ENCODE measurements at places on chromosomes 4 and X.

GRCh38 chrX:57587607-57588006 is 4.2 kb upstream of the ZXDB start:
- peaks cover 9% of the 10 kb centered on the region for H3K4me1 ChIP-seq
- DNase-seq = no peak
- no peaks in the 10 kb centered on the region for H3K36me3 ChIP-seq
- no peaks in the 10 kb centered on the region for H3K27me3 ChIP-seq
- no peak overlapping the region for H3K4me3 ChIP-seq

GRCh38 chr4:147833254-147833653 is 101.4 kb downstream of the ARHGAP10 start:
- no peaks in the 10 kb centered on the region for H3K36me3 ChIP-seq
- no peak for DNase-seq
- H3K27ac ChIP-seq = no peak overlapping the region
- H3K4me3 ChIP-seq = no peak overlapping the region
- no peaks in the 10 kb centered on the region for H3K27me3 ChIP-seq

DNA sequence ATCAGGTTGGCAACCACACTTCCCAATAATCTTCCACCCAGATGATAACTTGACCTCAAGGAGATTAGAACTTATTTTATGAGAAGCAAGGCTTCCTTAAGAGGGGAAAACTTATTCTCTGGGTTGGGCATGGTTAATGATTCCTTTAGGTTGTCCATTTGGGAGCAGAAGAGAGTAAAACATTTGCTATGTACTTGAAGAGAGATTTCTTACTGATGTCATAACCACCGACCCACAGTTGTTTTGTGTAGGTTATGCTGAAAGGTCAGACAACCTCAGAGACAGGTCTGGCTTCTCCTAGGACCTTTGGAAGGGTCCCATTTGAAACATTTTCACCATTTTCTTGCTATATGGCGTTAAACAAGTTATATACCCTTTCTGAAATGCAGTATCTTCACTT is 56.1 kb downstream of the FAM114A1 start:
- DNase-seq = no peak
- H3K4me1 ChIP-seq = peaks cover 4% of the 10 kb centered on the region
- H3K27me3 ChIP-seq = no peaks in the 10 kb centered on the region
- no peak overlapping the region for H3K4me3 ChIP-seq
- no peak overlapping the region for H3K27ac ChIP-seq

DNA sequence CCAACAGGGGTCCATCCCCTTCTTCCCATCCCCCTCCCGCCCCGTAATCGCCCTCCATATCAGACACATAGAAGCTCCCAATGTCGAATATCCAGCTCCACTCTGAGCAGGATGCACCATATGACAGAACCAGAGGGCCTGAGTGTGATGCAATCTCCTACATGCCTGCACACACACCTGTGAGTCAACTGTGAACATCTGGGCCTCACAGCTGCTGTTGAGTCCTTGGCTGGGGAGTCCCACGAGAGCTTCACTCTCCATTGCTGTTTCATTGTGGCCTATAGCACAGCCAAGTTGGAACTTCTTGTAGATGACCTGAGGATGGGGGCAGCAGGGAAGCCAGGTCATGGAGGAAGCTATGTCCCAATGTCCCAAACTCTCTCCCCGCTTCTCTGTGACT is 8.2 kb downstream of the SLC38A5 start:
- no peak overlapping the region for H3K27ac ChIP-seq
- no peak for DNase-seq
- peaks cover 3% of the 10 kb centered on the region for H3K4me1 ChIP-seq
- H3K4me3 ChIP-seq = no peak overlapping the region
- no peaks in the 10 kb centered on the region for H3K27me3 ChIP-seq
- H3K36me3 ChIP-seq = peaks cover 40% of the 10 kb centered on the region

DNA sequence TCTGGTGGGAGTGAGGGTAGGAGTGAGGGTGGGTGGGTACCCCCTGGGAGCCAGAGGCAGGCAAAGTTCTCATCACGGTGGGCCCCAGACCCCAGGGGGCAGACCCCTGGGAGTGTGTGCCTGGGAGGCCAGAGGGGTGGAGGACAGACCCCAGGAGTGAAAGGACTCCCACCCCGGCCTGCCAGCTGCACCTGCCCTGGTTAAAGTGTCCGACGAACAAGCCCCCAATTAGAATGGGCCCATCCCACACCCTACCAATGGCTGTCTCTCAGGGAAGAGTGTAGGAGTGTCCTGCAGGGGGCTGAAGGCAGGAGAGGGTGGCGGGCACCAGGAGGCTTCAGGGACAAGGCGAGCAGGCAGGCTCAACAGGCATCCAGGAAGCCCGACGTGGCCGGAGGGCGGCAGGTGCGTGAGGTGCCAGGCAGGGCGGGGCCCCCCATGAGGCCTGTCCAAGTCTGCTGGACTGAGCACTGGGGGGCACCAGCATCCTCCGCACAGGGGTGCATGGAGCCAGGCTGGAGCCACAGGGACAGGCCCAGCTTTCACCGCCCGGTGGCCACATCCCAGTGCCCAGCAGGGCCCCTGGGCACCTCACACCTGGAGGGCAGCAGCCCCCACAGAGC is 8.7 kb downstream of the PDE6B start:
- peaks cover 7% of the 10 kb centered on the region for H3K27me3 ChIP-seq
- H3K27ac ChIP-seq = no peak overlapping the region
- peak; percentile 9 for DNase-seq
- peaks cover 6% of the 10 kb centered on the region for H3K36me3 ChIP-seq

DNA sequence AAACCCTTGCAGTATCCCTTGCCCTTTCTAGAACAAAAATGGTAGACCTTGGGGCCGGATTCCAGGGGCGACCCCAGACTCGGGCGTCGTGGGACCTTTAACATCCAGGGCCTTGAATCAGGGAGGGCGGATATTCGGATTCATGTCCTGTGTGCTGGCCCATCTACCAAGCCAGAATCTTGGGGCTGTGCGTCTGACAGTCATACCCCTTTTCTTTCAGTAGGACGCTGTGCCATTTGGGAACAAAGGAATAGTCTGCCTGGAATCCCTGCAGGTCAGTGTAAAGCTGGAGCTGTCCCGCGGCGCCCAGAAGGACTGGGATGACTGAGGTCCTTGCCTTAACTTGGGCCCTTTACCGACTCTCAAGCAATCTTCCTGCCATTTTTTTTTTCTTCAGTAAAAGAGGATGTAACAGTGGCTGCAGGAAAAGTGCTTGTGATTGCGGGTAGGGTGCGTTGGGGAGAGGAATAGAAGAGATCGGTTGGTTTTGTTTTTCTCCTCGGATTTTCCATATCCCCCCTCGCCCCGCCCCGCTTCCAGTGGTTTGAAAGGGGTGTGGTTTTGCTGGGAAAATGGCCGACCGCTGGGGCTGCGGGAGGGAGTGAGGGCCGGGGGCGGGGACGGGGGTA is 518 bp downstream of the ARMCX1 start:
- H3K27ac ChIP-seq = peak overlapping the region; percentile 89
- peak; percentile 55 for DNase-seq
- H3K27me3 ChIP-seq = no peaks in the 10 kb centered on the region
- peaks cover 4% of the 10 kb centered on the region for H3K36me3 ChIP-seq

DNA sequence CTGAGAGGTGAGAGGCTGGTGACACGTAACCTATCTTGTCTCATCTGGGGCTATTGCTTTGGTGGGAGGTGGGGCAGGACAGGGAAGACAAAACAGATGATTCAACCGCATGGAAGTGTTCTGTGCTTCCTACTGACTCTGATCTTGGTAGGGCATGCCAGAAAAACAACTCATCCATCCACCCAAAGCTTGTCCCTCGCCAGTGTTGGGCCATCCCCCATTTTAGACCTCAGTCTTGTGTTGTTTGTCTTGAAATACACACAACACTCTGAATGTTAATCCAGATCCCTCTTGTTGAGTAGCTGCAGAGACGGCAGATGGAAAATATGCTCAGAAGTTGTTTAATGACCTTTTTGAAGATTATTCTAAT is 377 bp downstream of the CHRNA9 start:
- peaks cover 3% of the 10 kb centered on the region for H3K27me3 ChIP-seq
- no peak for DNase-seq
- no peak overlapping the region for H3K27ac ChIP-seq
- no peaks in the 10 kb centered on the region for H3K36me3 ChIP-seq

DNA sequence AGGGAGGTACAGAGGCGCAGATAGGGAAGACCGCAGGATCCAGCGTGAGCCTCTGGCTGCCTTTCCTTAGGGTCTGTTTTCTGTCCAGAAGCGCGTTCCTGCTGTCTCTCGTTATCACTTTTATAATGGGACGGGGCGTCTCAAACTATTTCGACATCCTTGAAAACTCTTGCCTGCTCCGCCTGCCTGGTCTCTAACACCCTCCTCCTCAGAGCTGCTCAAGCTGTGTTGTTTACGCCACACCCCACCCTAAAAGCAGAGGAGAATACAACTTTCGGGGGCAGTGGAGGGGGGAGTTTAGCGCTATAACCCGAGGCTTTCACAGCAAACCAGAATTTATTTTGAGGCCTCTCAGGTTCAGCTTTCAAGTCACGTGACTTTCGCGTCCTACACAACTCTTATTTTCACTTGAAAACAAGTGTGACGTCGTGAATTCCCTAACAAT is 646 bp upstream of the FAM3A start:
- no peaks in the 10 kb centered on the region for H3K36me3 ChIP-seq
- peaks cover 14% of the 10 kb centered on the region for H3K4me1 ChIP-seq
- DNase-seq = no peak
- H3K27ac ChIP-seq = peak overlapping the region; percentile 97

- no peaks in the 10 kb centered on the region for H3K27me3 ChIP-seq
- H3K27ac ChIP-seq = no peak overlapping the region
- no peak overlapping the region for H3K4me3 ChIP-seq
- H3K36me3 ChIP-seq = peaks cover 2% of the 10 kb centered on the region
Observed at GRCh38 chr4:21991050-21991449, 42.5 kb upstream of the KCNIP4 start.

DNA sequence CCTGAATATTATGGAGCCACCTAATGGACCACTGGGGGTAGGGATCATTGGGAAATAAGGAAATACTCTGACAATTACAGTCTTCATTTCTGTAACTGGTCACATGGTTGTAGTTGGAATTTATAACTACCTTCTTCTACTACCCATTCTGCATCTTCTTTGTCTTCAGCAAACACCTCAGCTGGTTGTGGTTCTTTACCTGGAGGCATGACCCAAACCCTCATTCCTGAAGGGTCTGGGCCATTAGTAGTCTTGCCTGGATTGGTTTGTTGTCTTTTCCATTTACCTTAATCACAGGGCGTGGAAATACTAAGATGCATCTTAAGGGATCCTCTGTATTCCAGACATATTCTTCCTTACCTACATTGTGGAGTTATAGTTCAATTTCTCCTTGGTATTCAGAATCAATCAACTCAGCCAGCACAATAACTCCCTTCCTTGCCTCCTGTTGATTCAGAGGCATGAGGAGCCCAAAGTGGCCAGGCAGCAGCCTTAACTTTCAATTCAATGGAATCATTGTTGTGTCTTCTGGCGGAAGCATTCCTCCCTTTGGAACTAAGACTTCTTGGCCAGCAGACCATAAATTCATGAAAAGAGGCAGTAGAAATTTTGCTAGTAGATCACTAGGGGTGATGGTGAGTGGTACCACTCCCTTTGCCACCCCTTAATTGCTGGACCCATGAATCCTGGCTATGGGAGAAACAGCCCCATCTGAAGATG is 75.7 kb upstream of the RAP2C start:
- no peaks in the 10 kb centered on the region for H3K4me1 ChIP-seq
- no peak overlapping the region for H3K27ac ChIP-seq
- peaks cover 12% of the 10 kb centered on the region for H3K36me3 ChIP-seq
- no peaks in the 10 kb centered on the region for H3K27me3 ChIP-seq
- H3K4me3 ChIP-seq = no peak overlapping the region
- no peak for DNase-seq

- no peak for DNase-seq
- peaks cover 14% of the 10 kb centered on the region for H3K36me3 ChIP-seq
- H3K4me3 ChIP-seq = peak overlapping the region; percentile 18
- no peaks in the 10 kb centered on the region for H3K27me3 ChIP-seq
Observed at GRCh38 chrX:70132224-70132623, 1.0 kb upstream of the IGBP1 start.

- peaks cover under 1% of the 10 kb centered on the region for H3K4me1 ChIP-seq
- H3K36me3 ChIP-seq = no peaks in the 10 kb centered on the region
- H3K27ac ChIP-seq = no peak overlapping the region
- DNase-seq = no peak
Observed at GRCh38 chr4:40373636-40374035, 38.5 kb downstream of the CHRNA9 start.

- H3K27me3 ChIP-seq = no peaks in the 10 kb centered on the region
- H3K36me3 ChIP-seq = no peaks in the 10 kb centered on the region
- no peak overlapping the region for H3K27ac ChIP-seq
- no peaks in the 10 kb centered on the region for H3K4me1 ChIP-seq
- H3K4me3 ChIP-seq = no peak overlapping the region
Observed at GRCh38 chr4:69894721-69895120, 34.8 kb upstream of the SULT1E1 start.

- no peaks in the 10 kb centered on the region for H3K36me3 ChIP-seq
- DNase-seq = no peak
- H3K27ac ChIP-seq = no peak overlapping the region
- peaks cover 35% of the 10 kb centered on the region for H3K4me1 ChIP-seq
Observed at GRCh38 chr4:94530073-94530472, 78.3 kb downstream of the PDLIM5 start.

- DNase-seq = no peak
- H3K4me3 ChIP-seq = no peak overlapping the region
- no peak overlapping the region for H3K27ac ChIP-seq
- H3K4me1 ChIP-seq = peaks cover 3% of the 10 kb centered on the region
- no peaks in the 10 kb centered on the region for H3K27me3 ChIP-seq
Observed at GRCh38 chr4:98833384-98833783, 95.5 kb downstream of the EIF4E start.

- H3K27ac ChIP-seq = no peak overlapping the region
- no peaks in the 10 kb centered on the region for H3K27me3 ChIP-seq
- H3K36me3 ChIP-seq = no peaks in the 10 kb centered on the region
Observed at GRCh38 chr4:147492761-147493160, 11.9 kb downstream of the EDNRA start.

DNA sequence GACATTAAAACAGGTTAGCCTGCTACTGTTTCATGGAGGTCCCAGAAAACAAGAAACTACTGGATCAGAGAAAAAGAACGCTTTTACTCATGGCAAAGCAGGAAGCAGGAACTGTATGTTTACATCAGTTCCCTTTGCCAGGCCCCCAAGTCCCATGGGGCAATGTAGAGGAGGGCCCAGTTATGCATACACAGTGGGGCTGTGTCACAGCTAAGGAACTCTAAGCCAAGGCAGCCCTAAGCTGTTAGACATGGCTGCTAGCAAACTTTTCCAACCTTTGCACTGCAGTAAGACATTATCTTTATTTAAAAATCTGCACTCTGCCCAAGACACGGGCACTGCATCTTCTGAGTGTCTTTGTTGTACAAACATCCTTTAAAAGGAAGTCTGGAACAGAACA is 975.8 kb downstream of the C4orf33 start:
- DNase-seq = no peak
- H3K36me3 ChIP-seq = peaks cover 22% of the 10 kb centered on the region
- peaks cover 43% of the 10 kb centered on the region for H3K4me1 ChIP-seq

- no peak overlapping the region for H3K4me3 ChIP-seq
- no peaks in the 10 kb centered on the region for H3K36me3 ChIP-seq
- no peak overlapping the region for H3K27ac ChIP-seq
- no peaks in the 10 kb centered on the region for H3K27me3 ChIP-seq
- no peak for DNase-seq
Observed at GRCh38 chr4:10552591-10553280, 95.5 kb upstream of the ZNF518B start.

GRCh38 chr4:127482049-127482448 is 150.7 kb upstream of the INTU start:
- H3K4me3 ChIP-seq = no peak overlapping the region
- H3K27ac ChIP-seq = no peak overlapping the region
- no peak for DNase-seq
- no peaks in the 10 kb centered on the region for H3K27me3 ChIP-seq
- H3K36me3 ChIP-seq = peaks cover 5% of the 10 kb centered on the region

Measured in WTC11 (cell line).